Parietal lobe (tissue), 2 donors: ENCODE measurements at places on chromosomes 2 and 18. TPM values are rescaled to one million over a fixed set of nuclear protein-coding genes. Genes with fewer than 3 reads are reported as not detected.

Gene ELP2
- total RNA-seq, result 197 TPM

Gene TMEM247
- total RNA-seq, result not detected

Gene GYPC
- 8.5 TPM for total RNA-seq

Gene HRH4
- not detected for total RNA-seq

Gene NYAP2
- total RNA-seq, result 21.9 TPM

Gene CHRNG
- total RNA-seq, result not detected
